Jurkat, Clone E6-1 (cell line): ENCODE measurements at places on chromosomes 4 and X.

GRCh38 chr4:183436417-183436816, 8.0 kb upstream of the CDKN2AIP start:
- DNase-seq, result no peak

DNA sequence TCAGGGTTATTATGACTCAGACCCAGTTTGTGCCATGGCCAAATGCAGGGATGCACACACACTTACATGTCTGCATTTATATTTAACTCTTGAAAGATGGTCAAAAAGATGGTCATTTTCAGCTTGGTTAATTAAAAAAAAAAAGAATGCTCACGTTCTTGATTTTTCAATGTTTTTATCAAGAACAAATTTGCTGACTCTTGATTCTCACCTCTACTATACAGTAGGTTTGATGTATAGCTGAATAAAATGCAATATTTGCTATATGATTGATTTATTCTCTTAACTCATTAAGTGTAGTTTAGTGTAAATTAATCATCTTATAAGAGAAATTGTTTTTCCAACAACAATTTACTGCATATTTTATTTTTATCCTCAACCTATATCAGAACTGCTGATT, 160.4 kb downstream of the SLIT2 start:
- DNase-seq, result no peak

GRCh38 chrX:95346856-95347255, 1337.8 kb upstream of the DIAPH2 start:
- DNase-seq, result peak; percentile 0

GRCh38 chrX:73270753-73271152, 56.1 kb upstream of the NAP1L2 start:
- DNase-seq, result no peak

DNA sequence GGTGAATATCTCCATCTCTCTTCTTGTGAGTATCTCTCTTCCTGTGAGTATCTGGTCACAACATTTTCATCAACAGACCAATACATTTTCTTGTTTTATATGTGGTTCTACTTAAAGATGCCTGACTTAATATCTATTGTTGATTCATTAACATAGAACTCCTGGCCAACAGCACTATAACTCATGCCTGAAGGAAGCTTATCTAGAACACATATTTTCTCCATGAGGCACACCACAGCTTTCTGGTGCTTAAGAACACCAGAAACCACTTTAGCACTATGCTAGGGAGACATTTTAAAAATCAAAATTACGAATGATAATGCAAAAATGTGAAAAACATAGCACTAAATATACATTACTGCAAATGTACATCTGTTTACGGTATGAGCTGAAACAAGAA, 190.4 kb downstream of the GABRB1 start:
- no peak for DNase-seq

DNA sequence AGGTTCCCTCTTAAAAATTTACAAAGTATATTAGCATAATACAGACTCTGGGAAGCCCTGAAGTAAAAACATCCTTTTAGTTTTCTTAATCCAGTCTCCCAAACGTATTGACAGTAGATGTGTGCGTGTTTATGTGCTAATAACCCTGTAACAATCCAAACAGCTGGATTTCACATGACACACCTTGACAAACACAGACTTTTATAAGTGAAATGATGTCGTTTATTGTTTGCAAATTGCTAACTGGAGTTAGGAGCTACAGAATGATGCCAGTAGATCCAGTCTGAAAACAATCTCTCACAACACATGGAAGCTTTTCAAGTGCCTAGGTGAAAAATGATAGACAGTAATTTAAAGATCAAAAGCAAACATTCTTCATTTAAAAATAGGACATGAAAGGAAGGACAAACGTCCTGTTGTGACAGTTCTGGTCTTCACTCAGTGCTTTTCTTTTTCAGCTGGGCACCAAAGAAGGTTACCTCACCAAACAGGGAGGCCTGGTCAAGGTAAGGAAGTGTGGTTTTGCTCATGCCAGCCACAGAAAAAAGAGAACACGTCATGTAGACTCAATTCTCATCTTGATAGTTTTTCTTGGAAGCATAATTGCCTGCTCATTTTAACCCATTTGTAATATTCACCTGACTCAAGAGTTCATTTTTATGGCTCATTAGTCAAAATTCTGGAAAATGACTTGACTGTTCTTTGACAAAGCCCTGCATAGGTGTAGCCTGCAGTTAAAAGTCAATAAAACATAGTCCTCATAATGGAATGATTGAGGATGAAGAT, 32.9 kb downstream of the LAMTOR3 start:
- DNase-seq, result no peak

GRCh38 chrX:139949703-139950102, 15.6 kb downstream of the CXorf66 start:
- no peak for DNase-seq

GRCh38 chrX:69073721-69074120, 91.5 kb downstream of the PJA1 start:
- DNase-seq, result no peak

- DNase-seq, result no peak
Observed at GRCh38 chr4:8324640-8325239, 55.2 kb downstream of the HTRA3 start.

DNA sequence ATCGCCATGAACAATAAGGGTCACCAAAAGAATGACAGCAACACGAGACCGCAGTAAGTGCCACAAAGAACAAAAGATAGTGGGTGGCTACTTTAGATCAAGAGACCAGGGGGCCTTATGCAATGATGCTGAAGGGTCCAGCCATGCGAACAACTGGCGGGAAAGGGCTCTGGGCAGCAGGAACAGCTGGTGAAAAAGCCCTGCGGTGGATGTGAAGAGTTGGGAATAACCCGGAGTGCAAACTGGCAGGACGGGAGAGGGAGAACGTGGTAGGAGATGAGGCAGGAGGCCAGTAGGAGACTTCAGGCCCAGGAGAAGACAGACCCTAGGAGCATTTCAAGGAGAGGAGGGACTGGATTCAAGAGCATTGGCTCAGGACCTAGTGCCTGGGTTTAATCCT, 120.2 kb downstream of the AFAP1 start:
- no peak for DNase-seq

DNA sequence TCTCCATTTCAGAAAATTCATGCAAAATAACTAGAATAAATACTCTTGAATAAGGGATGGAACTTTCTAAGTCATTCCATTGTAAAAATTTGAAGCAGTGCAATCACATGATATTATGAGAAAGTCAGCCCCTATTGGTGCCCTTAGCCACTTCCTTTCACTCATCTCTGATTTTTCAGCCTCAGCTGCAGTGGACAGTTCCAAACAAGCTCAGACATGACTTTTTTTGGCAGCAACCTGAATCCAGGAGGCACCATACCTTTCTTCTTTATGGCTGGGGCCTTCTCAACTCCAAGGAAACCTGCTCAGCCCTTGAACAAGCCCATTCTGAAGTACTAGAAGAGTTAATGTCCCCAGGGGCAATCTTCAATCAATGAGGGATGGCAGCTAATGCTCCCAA, 40.5 kb downstream of the MAPK10 start:
- no peak for DNase-seq

GRCh38 chr4:80448056-80448455, 112.5 kb downstream of the CFAP299 start:
- no peak for DNase-seq

DNA sequence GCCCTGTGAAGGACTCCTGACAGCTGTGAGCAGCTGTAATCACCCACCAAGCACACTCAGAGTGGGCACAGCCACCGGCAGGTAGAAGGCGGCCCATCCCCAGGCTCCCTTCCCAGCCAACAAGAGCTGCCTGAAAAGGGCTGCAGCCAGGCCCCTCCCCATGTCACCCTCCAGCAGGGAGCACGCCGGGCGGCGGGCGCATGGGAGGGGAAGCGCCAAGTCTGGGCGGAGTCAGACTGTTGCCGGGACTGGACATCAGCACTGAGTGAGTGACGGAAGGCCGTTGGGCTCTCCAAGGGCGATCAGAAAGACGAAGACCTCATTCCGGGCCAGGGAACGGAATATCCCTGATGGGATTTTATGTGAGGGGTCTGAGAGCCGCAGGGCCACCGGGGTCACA, 82.1 kb downstream of the PPP2R2C start:
- no peak for DNase-seq

- peak; percentile 39 for DNase-seq
Observed at GRCh38 chr4:133320576-133321170, 171.6 kb downstream of the PCDH10 start.

DNA sequence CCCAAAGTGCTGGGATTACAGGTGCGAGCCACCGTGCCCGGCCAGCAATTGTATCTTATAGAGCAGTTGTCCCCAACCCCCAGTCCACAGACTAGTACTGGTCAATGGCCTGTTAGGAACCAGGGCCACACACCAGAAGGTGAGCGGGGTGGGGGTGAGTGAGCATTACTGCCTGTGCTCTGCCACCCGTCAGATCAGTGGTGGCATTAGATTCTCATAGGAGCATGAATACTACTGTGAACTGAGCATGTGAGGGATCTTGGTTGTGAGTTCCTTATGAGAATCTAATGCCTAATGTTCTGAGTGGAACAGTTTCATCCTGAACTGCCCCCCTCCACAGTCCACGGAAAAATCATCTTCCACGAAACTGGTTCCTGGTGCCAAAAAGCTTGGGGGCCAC, 328.0 kb upstream of the BOD1L1 start:
- no peak for DNase-seq

- DNase-seq, result no peak
Observed at GRCh38 chr4:115219862-115220261, 106.4 kb upstream of the NDST4 start.

GRCh38 chr4:123825596-123826291, 429.1 kb downstream of the SPRY1 start:
- no peak for DNase-seq

- no peak for DNase-seq
Observed at GRCh38 chrX:44733931-44734330, 109.9 kb upstream of the DUSP21 start.

DNA sequence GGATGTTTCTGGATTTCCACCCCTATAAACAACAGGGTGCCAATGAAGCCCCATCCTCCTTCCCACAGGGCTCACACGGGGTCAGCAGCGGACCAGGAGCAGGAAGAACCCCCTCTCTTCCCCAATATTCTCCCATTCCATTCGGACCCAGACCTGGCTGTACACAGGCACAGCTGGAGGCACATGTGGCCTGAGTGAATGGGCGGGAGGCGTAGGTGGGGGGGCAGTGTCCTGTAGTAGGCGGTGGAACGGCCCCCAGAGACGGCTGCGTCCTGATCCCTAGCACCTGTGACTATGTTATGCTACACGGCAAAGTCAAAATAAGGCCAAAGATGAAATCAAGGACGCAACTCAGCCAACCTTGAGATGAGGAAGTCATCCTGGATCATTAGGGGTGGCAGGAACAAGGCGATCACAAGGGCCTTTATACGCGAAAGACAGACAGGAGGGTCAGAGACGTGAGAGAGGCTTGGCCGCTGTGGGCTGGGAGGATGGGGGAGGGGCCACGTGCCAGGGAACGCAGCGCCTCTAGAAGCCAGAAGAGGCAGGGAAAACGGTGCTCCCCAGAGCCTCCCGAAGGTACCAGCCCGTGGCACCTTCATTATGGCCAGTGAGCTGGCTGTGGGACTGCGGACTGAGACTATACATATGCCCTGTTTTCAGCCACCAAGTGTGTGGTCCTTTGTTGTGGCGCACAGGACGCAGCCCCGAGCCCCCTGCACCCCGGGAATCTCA, 75.6 kb downstream of the WFS1 start:
- no peak for DNase-seq

- DNase-seq, result no peak
Observed at GRCh38 chrX:112266136-112266535, 183.6 kb upstream of the TRPC5 start.

DNA sequence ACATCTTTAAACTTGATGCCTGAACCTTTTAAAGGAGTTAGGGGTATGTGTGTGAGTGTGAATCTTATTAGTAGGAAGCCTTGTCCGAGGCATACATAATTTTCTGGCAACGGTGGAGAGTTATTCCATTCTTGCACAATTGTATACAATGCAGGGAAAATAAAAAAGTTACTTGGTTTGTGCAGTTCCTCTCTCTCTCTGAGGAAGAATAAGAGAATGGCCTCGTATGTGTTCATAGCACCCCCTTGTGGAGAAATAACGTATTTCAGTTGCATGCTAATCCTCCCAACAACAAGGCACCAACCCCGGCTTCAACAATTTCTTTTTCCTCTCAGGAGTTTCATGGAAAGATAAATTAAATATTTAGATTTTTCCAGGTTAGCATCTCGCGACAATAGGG, 33.7 kb upstream of the FGF13 start:
- DNase-seq, result peak; percentile 32

GRCh38 chr4:176189891-176190795, 5.2 kb downstream of the SPATA4 start:
- DNase-seq, result no peak

GRCh38 chr4:33551244-33551643, 2693.1 kb downstream of the ARAP2 start:
- no peak for DNase-seq

DNA sequence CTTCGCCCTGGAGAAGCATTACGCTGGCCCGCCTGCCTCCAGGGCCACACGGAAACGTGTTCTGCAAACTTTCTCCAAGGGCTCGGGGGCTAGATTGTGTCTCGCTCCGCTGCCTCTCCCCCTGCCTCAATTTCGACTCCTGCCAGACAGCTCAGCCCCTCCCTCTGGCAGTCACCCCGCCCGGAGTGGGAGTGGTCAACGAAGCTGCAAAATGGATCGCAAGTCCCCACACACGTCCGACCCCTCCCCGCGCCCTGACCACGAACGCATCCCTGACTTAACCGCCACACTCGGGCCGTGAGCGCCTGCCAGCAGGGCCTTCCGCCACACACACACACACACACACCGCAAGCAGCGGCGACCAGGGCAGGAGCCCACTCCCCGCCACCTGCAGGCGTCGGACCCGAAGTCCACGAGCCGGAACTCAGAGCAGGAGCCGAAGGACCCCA, 47.0 kb upstream of the NKAP start:
- no peak for DNase-seq

DNA sequence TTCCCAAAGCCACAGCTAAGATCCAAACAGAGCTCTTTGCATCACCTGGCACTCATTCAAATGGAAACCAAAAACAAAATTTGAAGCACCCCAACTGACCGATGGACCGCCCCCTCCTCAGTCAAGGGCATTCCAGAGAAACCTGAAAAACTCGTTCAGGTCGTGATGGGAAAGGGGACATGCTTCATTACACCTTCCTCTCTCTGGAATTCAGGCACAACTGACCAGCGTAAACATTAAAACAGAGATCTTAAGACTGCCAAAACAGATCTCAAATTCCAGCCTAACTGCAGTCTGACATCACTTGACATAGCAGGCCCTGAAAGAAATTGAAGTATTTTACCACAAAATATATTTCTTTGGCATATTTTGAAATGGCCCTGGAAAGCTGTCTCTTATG, 28.5 kb downstream of the PTTG2 start:
- no peak for DNase-seq

DNA sequence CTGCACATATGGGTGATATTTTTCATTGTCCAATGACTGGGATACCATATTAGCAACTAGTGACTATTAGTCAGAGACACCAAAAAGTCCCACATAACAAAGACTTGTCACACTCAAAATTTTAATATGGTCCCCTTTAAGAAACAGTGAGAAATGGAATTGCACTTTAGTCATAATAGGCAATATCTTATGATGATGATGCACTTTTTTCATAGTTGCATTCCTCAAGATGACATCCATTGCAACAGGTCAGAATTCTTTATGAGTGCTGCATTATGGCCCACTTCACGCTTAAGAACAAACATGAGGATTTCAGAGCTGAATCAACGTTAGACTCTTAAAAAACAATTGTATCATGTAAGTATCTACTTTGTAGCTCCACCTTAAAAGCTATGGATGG, 608.4 kb upstream of the HTR2C start:
- DNase-seq, result no peak

GRCh38 chr4:169229571-169230028, 41.2 kb downstream of the SH3RF1 start:
- DNase-seq, result no peak

- no peak for DNase-seq
Observed at GRCh38 chr4:152588869-152589268, 53.0 kb upstream of the FBXW7 start.

- DNase-seq, result no peak
Observed at GRCh38 chrX:103495786-103496185, 23.5 kb downstream of the RAB40A start.
